ENCODE measurements at places on chromosomes 2 and 18.

- no peak for DNase-seq
These were observed 98.6 kb downstream of the IRS1 start for GRCh38 chr2:226701052-226701451.

DNA sequence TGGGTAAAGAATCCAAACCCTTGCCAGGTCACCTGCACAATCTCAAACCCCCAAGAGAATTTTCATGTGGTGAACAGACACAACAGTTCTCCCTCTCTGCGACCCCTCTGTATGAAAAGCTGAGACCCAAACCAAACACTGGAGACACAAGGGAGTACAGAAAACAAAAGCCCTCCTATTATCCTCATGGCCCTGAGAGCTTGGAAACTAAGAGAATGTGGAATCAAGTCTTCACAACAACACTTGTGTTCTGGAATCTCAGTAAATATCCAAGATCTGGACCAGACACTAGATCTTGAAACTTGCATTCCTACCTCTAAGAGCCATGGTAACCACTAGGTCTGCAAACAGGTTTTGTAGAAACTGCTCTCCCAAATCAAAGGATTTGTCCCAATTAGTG lies 50.1 kb upstream of the CCDC150 start:
- no peak for DNase-seq

DNA sequence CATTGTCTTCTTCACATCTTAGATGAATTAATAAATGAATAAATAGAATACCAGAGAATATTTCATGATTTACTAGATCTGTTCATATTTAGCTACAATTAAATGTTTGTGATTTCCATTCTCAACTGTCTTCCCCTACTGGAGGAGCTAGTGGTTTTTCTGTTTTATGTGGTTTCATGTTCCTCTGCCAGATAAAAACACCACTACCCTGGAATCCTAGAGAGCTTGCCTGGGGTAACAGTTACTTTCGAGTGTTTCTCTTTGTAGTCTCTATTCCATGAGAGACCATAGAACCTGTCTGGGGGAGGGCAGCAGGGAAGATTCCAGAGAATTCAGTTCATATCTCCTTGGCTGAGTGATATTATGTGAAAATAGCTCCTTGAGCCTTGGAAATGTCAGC lies 349.2 kb downstream of the INSIG2 start:
- no peak for DNase-seq

GRCh38 chr2:169765523-169765922 lies 31.9 kb downstream of the KLHL23 start:
- DNase-seq: no peak

DNA sequence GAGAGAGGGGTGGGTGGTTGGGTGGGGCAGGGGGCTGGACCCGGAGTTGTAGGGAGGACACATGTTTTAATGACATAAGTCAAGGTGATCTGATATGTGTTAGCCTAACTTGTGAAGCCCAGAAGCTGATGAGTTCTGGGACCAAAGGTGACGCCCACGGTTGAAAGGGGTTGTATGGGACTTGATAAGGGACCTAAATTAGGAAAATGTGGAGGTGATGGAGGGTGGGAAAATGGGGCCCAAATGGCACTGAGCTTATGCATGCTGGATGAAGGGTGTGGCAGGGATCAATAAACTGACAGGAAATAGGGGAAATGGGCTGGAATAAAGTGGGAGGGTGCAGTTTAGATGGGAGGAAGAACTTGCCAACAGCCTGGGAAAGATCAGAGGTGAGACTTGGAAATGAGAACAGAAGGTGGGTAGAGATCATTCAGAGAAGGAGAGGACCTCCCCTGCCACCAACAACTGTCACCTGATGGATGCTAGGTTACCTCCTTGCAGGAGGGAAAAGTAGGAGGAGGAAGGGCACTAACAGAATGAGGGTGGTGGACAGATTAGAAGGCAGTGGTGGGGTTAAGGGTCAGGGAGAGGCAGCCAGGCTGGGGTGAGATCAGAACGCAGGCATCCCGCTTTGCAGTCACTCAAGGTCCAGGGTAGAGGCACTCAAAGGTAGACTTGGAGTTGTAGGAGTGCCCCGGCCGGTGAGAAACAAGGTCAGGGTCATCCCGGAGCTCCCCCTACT lies 15.3 kb downstream of the WNT10A start:
- no peak for DNase-seq

GRCh38 chr18:61597316-61597715 lies 264.1 kb downstream of the CDH20 start:
- DNase-seq: no peak

DNA sequence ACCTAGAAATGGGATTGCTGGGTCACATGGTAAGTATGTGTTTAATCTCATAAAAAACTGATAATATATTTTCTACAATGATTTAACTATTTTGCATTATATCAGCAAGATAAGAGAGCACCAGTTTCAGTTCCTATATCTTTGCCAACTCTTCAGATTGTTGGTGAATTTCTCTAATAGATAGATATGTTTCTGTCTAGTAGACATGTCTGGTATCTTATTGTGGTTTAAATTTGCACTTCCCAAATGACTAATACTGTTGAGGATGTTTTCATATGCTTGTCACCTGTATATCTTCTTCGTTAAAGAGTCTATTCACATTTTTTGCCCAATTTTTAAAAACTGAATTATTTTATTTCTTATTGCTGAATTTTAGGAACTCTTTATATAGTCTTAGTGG lies 113.8 kb upstream of the UXS1 start:
- no peak for DNase-seq
